ENCODE measurements at places on chromosomes 6 and 20.

DNA sequence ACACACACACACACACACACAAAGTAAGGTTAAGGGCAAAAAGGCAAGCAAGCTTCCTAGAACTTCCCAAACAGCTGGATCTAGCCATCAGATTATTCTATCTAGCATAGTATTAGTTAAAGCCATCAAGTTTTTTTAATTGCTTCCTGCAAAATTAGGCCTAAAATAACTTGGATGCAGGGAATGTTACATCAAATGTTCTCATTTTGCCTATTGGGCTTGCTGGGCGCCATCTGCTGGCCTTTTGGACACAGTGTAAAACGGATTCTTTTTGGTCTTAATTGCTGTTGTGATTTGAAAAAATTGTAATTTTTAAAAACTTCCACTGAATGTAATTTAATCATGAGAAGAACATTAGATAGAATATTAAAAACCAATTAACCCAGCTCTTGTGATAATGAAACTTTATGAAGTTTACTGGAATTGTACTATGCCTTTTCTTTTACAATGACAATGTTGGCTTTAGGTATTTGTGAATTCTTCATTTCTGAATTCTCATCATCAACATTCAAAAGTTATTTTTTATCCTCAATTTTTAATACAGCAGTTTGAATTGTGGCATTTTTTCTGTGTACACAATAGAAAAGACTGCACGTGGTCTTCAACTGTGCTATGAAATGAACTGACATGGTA, 6.8 kb downstream of the MKKS start:
- peak; percentile 62 for DNase-seq

GRCh38 chr20:52965380-52965779, 6.8 kb upstream of the TSHZ2 start:
- DNase-seq, result no peak

- no peak for DNase-seq
Measured at GRCh38 chr6:154689493-154690255, 43.5 kb upstream of the SCAF8 start.

DNA sequence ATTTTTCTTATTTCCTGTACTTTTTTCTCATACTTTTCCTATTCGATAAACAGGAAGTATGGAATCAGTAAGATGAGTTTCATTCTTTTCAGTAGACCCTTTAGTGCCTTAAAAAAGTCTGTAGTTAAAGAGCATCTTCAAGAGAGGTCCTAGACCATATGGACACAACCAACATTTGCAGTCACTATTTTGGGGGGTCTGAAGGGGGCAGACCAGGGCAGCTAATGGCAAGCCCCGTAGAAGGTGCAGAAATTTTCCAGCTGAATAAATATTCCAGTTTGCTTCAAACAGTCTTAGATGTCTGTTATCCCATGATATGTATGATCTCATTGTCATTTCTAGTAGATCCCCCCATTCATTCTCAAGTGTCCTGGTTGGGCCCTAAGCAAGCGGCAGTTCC, 52.8 kb downstream of the MAP3K5 start:
- no peak for DNase-seq

GRCh38 chr6:169970306-169970988, 219.0 kb downstream of the ERMARD start:
- DNase-seq, result no peak

DNA sequence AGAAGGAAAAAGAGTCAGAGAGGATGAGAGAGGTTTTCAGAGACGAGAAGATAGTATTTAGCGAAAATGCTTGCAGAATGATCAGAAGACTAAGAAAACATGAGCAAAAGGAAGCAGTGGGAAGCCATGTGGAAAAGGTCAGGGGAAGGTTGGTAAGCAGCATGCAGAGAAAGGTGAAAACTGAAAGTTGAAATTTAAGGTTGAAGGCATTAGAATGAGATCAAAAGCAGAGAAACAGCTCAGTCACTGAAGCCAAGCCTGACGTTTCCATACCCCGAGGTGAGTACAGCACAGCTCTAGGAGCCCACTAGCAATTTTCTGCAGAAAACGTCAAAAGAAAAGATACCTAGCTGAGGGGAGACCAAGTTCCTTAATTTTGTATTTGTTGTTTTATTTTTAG, 19.1 kb upstream of the TFB1M start:
- no peak for DNase-seq

DNA sequence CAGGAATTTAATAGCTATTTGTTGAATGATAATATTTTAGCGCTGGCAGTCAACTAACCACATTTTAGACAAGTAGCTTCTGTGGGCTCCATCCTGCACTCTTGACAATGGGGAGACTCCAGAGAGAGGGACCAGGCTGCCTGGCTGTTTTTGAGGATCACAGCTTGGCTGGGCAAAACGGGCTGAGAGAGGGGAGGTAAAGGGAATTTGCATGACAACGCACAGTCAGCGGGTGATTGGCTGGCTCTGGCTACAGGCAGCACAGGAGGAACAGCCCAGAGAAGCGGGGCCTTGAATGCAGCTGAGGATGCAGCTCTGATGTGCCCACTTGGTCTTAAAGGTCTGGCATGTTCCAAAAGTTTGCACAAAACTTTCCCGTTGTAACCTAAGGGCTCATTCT, 41.2 kb downstream of the LRFN2 start:
- DNase-seq, result no peak

- no peak for DNase-seq
Measured at GRCh38 chr6:24649691-24650090, 3.7 kb upstream of the KIAA0319 start.

- DNase-seq, result peak; percentile 80
Measured at GRCh38 chr6:33427585-33428223, 7.8 kb downstream of the SYNGAP1 start.

- DNase-seq, result peak; percentile 62
Measured at GRCh38 chr6:10510592-10511367, 10.4 kb upstream of the GCNT2 start.

- DNase-seq, result peak; percentile 75
Measured at GRCh38 chr20:37336369-37337207, 9.4 kb upstream of the SRC start.

DNA sequence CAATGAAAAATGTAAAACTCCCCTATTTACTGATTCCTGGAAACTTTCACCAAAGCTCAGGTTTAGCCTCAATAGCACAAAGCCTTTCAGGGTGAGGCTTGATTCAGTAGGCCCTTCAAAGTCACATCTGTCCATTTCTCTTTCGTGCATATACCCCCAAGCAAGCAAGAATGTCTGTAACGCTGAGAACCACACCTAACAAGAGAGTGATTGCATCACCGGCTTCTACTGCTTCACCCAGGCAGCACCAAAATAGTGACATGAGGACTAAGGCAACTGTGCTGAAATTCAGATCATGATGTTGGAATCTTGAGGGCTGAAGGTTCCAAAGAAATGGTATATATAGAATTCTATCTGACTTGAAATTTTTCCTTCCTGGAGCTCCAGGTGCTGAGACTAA, 26.1 kb downstream of the CGA start:
- no peak for DNase-seq

- DNase-seq, result no peak
Measured at GRCh38 chr20:57804470-57805250, 94.8 kb upstream of the PMEPA1 start.

GRCh38 chr6:56450882-56451739, 191.6 kb downstream of the DST start:
- no peak for DNase-seq
